ENCODE measurements at places on chromosomes 3 and 15.
A peak's percentile ranks its signal among the peaks of the same experiment; 100 is the strongest.

DNA sequence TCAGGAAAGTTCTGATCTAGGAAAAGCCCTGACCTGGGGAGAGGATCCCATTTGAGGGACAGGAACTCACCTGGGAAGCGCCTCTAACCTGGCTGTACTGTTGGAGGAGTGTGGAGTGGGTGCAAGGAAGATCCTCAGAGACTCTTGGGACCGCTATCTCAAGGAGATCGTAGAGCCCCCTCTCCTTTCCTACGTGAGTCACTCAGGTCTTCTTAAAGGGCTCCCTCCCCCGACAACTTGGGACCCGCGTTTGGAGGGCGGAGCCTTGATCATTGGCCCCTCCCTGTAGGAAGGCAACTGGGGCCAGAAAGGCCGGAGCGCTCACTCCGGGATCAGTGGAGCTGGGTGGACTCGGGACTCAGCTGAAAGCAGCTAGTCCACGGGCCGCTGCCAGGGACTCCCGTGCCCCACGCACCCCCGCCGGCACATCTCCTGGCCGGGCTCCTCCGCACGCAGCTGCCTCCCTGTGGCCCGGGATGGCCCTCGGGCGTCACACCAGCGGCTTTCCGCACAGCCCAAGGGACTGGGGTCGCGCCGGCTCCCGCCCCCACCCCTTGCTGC, 520 bp downstream of the SLC26A6 start:
- DNase-seq: peak; percentile 48

- DNase-seq: no peak
Observed at GRCh38 chr3:140344601-140345205, 333.2 kb upstream of the TRIM42 start.

GRCh38 chr15:72614810-72615532, 39.5 kb upstream of the GOLGA6B start:
- DNase-seq: no peak

DNA sequence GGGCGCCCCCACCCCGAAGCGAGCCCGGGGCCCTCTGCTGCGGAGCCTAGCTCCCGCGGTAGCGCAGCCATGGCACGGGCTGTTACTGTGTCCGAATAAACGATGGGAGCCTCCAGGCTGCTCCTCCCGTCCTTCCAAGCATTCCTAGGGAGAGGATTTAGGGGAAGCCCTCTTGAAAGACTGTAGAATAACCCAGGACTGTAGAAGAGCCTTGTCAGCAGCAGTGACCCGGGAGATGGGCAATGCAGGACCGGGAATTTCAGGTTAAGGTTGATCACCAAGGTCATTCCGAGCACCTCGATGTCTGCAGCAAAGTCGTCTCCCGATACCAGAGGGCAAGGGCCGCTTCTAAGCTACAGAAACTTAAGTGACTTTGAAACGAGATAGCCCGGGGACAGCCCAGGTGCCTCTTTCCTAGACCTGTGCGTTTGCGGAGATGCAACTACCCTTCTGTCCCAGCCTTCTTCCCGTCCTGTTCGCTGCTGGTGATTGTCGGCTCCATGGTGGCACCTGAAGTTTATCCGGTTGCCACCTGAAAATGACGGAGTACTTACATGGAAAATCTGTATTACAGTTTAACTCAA, 753 bp upstream of the MYO5A start:
- DNase-seq: peak; percentile 10

- DNase-seq: peak; percentile 19
Observed at GRCh38 chr3:151974067-151974466, 100.6 kb downstream of the SUCNR1 start.

- DNase-seq: no peak
Observed at GRCh38 chr15:49174902-49175301, 4.9 kb downstream of the GALK2 start.

- no peak for DNase-seq
Observed at GRCh38 chr15:59998950-59999611, 5.0 kb upstream of the FOXB1 start.
